ENCODE measurements at places on chromosomes 2 and 18.

DNA sequence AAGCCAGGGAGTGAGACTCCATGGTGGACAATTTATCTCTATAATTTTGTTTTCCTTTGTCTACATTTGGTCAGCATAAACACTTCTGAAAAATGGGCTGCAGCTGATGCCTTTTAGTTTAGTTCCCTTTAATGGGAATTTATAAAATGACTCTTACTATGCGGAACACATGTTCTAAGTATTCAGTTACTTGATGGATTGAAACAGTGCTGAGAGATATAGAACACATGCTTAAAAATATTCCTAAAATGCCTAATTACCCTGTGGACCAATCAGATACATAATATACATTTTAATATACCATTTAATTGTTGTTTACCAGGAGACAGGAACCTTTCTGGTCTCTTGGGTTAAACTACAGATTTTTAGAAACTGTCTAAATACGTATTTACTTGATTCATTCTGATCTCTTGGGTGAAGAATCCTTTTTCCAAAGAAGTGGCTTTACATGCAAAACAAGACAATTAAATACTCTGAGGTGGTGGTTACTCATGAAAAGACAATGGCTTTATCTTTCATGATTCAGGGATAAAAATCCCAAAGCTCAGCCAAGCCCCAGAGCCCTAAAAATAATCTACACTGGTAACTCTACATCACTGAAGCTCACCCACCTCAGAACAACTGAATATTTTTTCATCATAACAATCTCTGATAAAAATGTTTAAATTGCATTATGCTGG, 128.1 kb upstream of the SERTAD2 start:
- no peak for DNase-seq

GRCh38 chr2:180258041-180258537, 251.0 kb upstream of the CWC22 start:
- no peak for DNase-seq

DNA sequence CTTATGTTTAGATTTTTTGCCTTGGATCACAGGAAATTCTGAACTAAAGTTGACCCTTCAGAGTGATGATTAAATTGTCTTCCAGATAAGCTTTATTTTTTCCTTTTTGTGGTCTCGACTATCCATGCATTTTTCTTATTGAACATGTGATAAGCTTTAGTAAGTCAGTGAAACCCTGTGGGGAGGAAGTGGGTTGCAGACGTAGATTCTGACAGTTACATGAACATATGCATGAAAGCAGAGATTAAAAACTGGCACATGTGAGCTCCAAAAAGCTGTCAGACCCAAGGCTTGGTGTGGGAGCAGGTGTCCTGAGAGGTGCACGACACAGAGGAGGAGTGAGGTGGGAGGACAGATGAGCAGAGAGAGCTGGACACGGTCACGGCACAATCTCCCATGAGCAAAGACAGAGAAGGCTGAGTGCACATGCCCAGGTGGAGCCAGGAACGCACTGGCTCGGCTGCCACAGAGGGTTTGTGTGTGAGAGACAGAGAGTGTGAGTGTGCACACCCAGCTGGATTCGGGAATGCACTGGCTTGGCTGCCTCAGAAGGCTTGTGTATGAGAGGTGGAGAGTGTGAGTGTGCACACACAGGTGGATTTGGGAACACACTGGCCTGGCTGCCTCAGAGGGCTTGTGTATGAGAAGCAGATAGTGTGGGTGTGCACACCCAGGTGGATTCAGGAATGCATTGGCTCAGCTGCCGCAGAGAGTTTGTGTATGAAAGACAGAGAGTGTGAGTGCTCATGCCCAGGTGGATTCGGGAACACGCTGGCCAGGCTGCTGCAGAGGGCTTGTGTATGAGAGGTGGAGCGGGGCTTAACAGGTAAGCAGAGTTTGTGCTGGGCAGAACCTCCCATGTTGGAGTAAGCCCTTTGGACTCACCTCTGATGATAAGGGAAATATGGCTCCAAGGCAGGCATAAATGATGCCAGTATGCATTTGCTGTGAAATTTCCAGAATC, 849.1 kb upstream of the SALL3 start:
- DNase-seq, result no peak

DNA sequence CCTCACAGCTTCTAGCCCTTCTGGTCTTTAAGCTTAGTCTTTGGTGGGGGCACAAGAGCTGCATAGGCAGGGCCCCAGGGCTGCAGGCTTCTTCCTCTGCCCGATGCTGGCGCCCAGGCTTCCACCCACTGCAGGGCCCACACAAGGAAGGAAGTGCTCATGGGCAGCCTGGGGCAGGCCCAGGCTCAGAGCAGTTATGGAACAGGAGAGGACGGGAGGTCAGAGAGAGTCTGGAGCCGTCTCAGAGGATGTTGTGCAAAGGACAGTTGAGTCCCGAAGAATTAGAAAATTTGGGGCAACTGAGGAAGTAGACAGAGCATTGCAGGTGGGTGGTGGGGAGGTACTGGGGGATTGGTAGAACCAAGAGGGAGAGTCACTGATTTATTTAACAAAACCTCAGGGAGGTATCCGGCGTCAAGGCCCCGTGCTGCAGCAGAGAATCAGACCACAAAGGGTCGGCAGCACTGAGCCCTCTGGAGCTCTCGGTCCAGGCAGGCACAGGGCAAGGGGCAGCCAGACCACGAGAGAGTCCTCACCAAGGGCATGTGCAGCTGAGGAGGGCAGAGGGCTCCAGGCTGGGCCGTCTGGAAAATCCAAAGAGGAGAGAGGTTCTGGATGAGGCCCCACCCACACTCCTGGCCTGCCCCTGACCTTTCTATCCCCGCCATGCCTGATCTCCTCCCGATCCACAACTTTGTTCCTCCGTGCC, 110.8 kb upstream of the GLI2 start:
- DNase-seq, result no peak

GRCh38 chr2:54477896-54478295, 21.8 kb downstream of the SPTBN1 start:
- no peak for DNase-seq

- no peak for DNase-seq
Measured at GRCh38 chr2:199583676-199584075, 125.9 kb upstream of the SATB2 start.

GRCh38 chr2:64204703-64205102, 60.5 kb upstream of the PELI1 start:
- no peak for DNase-seq

- no peak for DNase-seq
Measured at GRCh38 chr2:237062585-237062984, 23.1 kb upstream of the COPS8 start.

- no peak for DNase-seq
Measured at GRCh38 chr2:118836411-118836930, 11.0 kb downstream of the EN1 start.

- no peak for DNase-seq
Measured at GRCh38 chr2:174027956-174028355, 62.8 kb upstream of the SP3 start.

DNA sequence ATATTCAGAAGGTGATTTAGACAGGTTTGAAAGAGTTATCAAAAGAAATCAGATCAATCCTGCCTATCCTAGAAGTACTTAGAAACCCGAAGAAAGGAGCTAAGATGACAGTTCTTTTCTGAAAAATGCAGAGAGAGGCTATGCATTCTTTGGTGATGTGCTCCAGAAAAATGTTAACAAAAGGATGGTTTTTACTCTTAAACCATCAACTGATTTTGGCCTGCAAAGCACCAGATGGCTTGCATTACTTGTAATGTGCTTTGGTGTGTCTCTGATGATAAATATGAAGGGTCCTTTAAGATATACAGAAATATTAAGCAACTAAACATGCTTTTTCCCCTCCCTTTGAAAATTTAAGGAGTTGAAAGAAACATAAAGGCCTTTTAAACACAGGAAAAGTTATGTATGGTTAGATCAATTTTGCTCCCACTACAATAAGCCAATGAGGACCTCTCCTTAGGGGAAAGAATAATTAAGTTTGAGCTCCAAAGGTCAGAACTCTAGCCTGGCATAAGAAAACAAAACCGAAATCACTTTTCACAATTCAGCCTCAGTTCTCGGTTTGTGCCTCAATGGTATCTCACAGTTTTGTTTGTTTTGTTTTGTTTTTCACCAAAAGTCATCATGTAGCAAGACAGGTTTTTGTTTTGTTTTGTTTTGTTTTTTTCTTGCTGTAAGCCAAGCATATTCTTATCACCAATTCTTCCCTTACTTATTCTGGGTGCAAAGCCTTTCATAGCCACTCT, 302.4 kb upstream of the NT5C1B start:
- DNase-seq, result no peak

DNA sequence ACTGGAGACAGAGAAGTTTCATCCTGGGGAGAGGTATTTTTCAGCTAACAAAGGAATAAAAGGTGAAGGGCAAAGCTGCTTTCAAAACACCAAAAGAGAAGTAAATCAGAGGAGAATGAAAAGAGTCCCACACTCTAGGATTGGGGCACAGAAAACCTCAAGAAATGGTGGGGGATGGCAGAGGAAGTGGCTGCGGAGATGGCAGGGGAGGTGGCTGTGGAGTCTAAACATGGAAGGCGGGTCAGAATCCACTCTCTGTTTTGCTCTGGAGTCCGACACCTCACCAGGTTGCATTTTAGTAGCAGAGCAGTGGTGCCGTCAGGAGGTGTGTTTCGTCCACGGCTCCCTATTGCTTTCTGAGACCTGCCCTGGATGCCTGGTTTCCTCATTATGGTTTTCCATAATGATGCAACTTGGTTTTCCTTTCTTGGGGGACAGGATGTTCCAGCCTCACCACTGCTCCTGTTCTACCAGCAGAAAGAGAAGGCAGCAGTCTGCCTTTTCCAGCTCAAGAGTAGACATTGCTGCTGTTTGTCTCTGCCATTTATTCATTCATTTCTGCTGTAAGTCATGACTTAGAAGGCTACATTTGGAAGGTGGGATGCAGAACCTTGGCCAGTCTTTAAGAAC, 188.7 kb downstream of the ANKRD44 start:
- DNase-seq, result peak; percentile 32

- DNase-seq, result no peak
Measured at GRCh38 chr2:210519594-210519993, 36.8 kb upstream of the CPS1 start.

DNA sequence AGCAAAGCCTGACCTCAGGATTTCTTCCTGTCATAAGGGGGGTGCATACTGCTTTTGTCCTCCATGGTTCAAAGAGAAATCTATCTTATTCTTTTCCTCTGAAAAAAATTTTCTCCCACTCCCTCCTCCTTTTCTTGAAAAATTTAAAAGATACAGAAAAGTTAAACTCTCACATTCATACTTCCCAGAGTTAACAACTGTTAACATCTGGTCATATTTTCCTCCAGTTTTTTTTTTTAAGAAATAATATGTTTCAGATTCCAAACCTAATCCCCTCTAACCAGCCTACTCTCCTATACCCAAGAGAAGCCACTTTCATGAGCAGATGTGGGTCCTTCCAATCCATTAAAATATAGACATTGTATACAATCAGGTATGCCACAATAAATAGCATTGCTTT, 378.9 kb upstream of the HNRNPA3 start:
- DNase-seq, result no peak

- no peak for DNase-seq
Measured at GRCh38 chr2:101827246-101827645, 129.7 kb downstream of the MAP4K4 start.

DNA sequence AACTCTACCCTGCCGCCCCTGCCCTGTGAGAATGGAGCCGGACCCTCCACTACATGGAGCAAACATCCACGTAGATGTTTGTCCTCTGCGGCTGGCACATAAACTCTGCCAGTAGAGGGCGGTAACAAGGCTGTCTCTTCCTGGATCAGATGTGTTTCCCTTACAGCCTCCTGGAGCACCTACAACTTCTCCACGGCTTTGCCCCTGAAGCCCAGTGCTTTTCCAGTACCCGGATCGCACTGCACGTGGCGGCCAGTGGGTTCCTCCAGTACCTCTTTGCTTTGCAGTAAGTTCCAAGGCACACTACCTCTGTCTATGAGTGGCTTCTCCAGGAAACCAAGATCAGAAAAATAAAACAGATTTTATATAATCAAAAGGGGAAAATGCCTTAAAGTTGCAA, 651.3 kb downstream of the DCDC2C start:
- no peak for DNase-seq

DNA sequence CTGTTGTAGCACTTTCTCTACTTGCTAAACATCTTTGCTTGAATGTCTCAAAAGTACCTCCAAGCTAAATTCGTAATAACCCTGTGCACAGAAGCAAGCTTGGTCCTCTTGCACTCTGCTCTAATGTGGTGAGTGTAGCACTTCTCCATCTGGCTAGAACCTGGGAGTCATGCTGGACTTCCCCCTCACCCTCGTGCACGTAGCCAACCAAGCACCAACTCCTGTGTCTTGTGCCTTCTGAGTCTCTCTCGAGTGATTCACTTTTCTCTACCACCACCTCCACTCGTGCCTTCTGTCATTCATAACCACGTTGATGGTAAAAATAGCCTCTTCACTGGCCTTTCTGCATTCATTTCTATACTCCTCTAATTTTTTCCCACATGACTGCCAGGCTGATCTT, 91.9 kb upstream of the KCNE4 start:
- DNase-seq, result no peak

DNA sequence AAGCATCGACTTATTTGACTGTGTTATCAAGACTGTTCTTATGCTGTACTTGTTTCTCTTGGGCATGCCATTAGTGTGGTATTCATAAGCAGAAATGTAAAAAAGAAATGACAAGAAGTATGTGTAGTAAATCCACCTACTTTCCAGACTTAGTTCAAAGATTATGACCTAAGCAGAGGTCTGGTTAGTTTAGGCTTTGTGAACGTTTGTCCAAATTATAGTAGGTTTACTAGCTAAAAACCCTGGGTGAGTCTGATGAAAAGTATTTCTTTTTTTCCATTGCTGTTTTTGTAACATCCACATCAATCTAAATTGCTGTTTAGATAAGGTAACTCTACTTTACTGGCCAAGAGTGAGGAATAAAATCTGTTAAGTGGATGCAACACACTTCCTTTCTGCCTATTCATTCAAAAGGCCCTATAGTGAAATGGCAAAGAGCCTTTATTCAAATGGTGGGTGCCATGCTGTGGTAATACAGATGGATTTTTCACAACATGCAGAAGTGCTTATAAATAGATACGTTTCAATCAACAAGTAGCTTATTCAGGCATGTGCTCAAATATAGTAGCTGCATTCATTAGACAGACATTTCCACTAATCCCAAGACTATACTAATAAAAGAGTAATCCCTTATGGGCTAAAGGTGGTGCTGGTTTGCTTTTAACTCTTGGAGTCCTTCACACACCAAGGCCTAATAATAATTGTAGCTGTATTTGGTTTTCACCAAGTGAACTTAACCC, 122.5 kb upstream of the LTBP1 start:
- no peak for DNase-seq

GRCh38 chr2:47033102-47033880, 117.7 kb upstream of the MCFD2 start:
- no peak for DNase-seq

GRCh38 chr2:74077636-74078035, 70.1 kb downstream of the BOLA3 start:
- no peak for DNase-seq

DNA sequence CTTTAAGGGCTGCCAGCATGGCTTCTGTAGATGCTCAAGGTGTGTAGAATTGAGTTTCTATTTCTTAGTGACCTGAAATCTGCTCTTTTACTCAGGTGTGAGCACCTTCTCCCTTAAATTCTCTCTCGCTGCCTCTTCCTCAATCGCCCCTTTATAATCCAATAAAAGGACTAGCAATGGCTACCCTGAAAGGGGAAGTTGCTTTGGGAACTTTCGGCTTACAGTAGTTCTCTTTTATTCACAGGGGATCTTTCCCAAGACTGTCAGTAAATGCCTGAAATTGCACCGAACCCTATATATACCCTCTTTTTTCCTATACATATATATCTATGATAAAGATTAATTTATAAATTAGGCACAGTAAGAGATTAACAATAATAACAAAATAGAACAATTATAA, 121.8 kb downstream of the ACTR3 start:
- DNase-seq, result no peak

GRCh38 chr2:196274387-196274809, 103.0 kb upstream of the STK17B start:
- DNase-seq, result peak; percentile 60
